ENCODE measurements at places on chromosomes 2 and 18.

GRCh38 chr2:237341872-237342271 lies 72.1 kb downstream of the COL6A3 start:
- no peak for DNase-seq

DNA sequence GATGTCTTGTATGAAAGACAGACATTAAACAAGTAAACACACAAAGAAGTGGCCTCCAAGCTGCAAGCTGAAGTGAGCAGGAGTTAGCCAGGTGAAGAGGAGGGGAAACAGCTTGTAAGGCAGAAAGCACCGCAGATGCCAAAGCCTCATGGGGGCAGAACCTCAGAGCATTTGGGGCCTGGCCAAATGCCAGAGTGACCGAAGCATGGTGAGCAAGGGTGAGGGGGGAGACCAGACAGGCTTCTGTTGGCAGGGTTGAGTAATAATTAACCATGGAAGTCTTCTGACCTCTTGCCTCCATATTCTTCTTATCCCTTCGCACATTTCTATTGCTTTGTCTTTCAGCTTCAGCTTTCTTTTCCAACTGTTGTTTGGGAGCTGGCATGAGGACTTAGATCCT lies 5.6 kb downstream of the QPCT start:
- DNase-seq, result no peak

DNA sequence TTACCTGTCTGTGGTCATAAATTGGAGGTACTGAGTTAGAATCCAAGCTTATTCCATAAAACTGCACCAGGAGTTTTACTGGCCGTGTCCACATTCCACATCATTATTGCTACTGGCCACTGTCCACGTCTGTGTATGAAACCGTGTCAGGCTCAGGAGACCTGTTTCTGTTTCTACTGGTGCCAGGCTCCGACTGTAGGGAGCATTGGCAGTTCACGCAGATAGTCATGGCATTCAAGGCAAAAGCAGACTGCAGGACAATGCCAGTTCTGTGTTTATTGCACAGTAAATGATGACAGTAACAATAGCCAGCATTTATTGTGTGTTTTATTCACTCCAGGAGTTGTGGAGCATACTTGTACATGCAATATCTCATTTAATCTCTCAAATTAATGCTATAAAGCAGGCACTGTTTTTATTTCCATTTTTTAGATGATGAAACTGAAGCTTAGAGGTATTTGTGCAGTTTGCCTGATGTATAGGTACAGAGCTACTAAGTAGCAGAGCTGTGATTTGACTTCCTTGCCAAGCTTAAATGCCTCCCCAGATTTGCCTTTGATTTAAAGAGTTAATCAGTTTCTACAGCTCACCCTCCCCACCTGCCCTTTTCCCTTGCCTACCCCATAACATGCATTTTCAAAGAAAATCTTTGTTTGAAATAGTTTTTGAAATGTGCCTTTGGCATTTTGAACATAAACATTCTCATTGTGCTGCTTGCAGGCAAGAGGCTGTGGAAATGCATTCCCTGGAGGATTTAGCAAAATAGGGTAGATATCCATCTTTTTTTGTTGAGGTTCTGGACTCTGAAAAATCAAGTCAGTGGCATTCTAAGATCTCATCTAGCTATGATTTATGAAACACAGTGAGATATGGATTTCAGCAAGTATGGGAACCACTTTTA lies 55.5 kb downstream of the MAP4K4 start:
- DNase-seq, result no peak

GRCh38 chr2:21361957-21362486 lies 238.3 kb downstream of the TDRD15 start:
- no peak for DNase-seq

DNA sequence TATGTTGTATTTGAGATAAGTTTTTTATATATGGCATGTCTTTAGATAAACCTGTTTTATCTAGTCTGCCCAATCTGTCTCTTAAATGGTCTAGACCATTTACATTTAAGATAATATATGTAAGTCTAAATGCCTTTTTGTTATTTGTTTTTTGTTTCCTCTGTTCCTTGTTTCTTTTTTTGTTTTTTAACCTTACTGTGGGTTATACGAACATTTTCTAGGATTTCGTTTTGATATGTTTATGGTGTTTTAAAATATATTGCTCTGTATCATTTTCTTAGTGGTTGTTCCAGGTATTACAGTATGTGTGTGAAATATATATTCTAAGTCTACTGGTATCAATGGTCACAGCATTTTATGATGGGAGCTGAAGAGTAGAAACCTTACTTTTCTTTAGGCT lies 13.3 kb downstream of the BCL2L11 start:
- DNase-seq, result no peak

DNA sequence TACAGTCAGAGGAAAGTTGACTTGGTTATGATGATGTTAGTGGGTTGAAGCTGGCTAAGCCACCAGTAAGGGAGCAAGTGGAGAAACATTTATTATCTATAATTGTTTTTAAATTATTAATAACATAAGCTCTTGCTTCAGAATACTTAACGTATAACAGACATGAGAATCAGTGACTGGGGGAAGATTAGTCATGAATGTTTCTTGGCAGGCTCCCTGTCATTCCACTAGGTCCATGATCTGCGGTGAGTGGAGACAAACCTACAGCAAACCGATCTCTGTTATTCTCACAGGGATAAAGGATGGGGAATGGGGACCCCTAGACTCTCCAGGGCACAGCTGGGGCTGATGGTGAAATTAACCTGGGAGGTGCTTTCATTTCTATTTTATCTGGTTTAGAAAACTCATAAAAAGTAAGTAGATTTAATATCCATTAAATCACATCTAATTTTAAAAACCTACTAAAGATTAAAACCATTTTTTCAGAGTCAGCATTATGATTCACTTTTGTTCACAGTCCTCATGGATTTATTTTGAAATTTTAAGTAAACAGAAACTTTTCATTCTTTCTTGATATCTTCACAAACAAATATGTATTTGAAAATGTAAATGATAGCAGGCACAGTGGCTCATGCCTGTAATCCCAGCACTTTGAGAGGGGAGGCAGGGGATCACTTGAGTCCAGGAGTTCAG lies 420.3 kb downstream of the PTPRM start:
- DNase-seq, result no peak

DNA sequence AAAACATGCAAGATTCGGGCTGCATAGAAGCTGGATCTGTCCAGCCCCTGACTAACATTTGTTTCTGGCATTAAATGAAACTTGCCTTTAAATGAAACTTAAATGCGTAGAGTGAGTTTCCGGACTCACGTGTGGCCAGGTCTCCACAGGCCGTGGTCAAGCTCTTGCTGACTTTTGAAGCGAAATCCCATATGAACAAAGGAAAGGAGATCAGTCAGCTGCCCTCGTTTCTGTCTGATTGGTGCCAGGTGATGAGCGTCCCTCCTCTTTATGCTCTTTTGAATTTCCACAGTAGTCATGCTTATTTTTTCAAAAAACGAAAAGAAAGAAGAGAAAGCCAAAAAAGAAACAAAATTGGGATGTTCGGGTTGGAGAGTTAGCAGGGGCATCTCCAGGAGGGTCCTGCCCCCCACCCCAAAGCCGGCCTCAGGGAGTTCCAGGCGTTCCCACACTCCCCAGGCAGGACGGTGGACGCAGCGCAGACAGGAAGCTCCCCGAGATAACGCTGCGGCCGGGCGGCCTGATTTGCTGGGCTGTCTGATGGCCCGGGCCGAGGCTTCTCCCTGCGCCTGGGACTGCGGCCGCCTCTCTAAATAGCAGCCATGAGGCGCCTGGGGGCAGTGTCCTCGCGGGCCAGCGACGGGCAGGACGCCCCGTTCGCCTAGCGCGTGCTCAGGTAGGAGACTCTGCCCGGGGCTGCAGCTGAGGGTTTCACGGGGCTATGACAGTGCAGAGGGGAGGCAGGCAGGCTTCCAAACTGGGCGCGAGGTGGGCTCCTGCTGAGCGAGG lies at the start of gene COLEC11:
COLEC11 (plus strand) TSS at position 620 of the 789 bp plus-strand sequence. CDS start 9,229 bp downstream, outside the sequence.
- peak; percentile 78 for DNase-seq

GRCh38 chr2:44051593-44052347 lies 56.0 kb upstream of the LRPPRC start:
- DNase-seq, result no peak

- DNase-seq, result no peak
Measured at GRCh38 chr2:11466307-11467128, 557 bp upstream of the E2F6 start.

DNA sequence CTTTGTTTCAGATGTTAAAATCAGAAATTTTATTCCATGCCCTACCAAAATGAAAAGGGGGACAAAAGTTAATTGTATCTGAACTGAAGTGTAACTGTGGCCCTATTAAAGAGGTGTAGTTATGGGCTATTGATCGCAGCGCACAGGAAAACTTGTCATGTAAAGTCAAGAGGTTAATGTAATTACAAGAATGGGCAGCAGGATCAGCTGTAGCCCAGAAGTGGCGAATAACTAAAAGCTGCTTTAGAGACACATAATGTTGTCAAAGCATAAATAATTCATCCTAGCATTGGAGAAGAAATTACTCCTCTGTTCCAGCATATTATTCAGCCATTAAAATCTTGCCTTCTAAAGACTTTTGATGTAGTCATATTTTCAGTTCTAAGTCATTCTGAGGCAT lies 211.8 kb downstream of the EPHA4 start:
- DNase-seq, result no peak

DNA sequence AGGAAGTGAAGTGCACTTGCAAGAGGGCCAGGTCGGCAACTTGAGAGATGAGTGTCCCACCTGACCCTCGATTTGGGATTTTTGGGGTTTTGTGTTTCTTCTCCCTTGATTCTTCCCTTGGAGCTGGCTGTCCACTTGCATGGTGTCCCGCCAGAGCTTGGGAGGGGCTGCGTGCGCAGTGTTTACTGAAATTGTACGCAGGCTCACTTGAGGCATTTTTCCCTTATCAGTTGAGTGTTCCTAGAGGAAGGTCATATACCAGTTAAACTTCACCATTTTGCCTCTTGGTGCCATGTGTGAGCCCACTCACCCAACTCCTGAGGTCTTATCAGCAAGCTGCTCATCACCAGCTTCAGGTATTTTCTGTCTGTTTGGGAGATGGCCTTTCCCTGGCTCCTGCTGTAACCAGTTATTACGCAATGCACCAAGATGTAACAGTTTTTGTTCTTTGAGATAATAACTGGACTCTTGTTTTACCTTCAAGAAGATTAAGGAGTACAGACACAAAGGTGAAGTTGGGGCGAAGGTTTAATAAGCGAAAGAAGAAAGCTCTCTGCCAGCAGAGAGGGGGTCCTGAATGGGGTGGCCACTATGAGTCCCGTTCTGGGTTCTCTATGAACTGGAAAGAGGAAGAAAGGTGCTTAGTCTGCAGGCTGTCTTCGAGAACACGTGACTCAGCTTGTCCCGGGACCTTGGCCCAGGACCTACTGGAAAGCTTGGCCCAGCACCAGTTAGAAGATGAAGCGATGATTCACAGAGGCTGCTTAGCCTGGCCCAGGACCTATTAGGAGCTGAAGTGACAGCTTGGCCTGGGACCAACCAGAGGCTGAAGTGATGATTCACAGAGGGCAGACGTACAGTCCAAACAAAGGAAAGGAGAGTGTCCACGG lies 21.5 kb upstream of the TXNL4A start:
- no peak for DNase-seq

- DNase-seq, result no peak
Measured at GRCh38 chr18:57220480-57220879, 73.6 kb downstream of the BOD1L2 start.

DNA sequence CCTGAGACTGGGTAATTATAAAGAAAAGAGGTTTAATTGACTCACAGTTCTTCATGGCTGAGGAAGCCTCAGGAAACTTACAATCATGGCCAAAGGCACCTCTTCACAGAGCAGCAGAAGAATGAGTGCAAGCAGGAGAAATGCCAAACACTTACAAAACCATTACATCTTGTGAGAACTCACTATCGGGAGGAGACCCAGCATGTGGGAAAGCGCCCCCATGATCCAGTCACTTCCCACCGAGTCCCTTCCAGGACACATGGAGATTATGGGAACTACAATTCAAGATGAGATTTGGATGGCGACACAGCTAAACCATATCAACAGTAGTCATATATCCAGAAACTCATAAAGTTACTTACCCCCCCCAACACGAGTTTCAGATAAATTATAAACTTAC lies 28.6 kb downstream of the TLK1 start:
- DNase-seq, result no peak

DNA sequence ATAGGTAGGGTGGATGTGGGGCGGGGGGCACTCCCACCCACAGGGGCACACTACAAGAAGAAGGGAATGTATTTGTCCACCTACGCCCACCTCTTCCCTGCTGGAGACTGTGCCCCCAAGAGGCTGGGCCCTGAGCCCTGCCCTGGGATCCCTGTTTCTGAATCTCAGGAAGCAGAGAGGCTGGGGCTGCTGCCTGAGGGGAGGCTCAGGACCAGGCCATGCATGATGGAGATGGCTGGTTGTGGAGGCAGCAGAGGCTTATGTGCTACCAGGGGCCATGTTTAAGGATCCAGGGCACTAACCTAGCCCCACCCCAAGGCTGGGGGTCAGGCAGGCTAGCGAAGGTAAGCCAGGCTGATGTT lies 81.1 kb upstream of the OTOF start:
- peak; percentile 23 for DNase-seq

DNA sequence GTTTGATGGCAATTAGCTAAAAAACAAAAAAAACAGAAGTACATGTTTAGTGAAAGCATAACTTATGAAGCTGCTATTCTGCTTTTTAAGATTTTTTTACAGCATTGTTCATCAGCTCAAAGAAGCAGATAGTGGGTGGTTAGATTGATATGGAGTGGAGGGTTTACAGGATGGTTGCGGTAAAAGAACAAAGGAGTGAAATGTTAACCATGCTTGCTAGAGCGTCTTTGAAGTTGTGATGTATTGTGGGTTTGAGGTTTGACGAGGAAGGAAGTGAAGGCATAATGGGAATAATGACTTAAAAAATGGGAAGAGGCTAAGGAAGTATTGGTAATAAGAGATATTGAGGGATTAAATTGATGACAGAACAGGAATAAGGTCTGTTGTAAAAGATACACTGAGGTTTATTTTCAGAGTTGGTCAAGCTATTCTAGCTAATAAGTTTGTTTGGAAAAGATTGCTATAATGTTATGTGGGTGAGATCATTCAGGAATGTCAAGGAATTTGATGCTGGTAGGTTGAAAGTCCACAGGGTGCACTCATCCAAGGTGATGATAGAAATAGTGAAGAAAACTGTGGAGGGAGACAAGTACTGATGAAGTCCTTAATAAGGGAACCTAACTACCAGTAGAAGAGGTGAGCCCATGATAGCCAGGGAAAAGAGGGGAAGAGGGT lies 14.6 kb downstream of the SPOPL start:
- DNase-seq, result no peak

- no peak for DNase-seq
Measured at GRCh38 chr2:23548143-23548769, 163.3 kb downstream of the KLHL29 start.

DNA sequence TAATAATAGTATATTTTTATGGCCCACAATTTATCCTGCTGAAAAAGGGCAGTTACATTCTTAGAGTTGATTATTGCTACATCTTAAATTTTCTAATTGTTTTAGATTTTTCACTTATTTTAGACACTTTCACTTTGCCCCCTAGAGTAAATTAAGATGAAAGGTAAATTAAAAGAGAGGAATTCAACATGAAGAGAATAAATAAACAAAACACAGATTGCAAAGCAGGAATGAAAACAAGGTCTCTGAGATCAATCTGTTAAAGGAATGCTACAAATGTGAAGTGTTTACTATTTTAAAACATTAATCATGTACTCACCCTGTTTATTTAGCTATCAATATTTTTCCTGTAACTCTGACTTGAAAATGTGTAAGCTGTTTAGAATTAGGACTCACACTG lies 113.5 kb upstream of the ETAA1 start:
- no peak for DNase-seq

Data from right lobe of liver (tissue), 6 donors.